Muscle of back (tissue), 13 donors: ENCODE measurements at places on chromosomes 5 and 9.
A peak's percentile ranks its signal among the peaks of the same experiment; 100 is the strongest.

GRCh38 chr5:148387325-148387724, 3.6 kb downstream of the FBXO38 start:
- no peak for DNase-seq

- DNase-seq: no peak
Observed at GRCh38 chr5:61582205-61582820, 250.3 kb downstream of the ZSWIM6 start.

GRCh38 chr5:107542831-107543231, 127.9 kb downstream of the EFNA5 start:
- DNase-seq: no peak

DNA sequence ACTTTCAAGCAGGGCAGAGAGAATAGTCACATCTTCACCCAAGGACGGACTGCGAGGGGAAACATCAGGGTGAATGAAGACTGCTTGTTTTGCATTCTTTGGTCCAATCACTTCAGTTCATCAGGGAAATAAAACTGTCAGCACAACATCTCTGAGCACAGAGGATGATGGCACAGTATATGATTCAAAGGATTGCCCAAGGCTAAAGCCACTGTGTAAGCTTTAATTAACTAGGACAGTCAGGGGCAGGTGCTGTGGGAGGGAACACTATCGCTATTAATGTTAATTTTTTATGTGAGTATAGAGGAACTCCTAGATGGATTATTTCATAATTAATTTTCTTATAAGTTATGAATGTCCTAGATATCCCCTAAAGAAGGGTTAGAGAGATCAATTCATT, 112.1 kb downstream of the BASP1 start:
- DNase-seq: no peak

DNA sequence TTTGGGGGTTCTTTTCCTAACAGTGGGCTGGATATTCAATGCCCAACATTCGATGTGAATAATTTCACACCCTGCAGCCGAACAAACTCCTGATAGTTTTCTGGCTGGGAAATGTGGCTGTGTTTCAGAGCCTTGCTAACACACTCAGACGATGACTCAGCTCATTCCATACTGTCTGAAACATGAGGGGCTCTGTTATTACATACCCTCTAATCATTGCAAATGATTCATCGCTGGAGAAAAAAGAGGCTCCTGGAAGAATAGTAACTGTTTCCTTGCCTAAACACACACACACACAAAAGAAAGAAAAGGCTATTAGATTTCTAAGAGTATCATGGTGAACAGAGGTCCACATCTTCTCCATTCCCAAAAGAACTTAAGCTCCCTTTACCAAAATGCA, 75.8 kb downstream of the OXCT1 start:
- peak; percentile 54 for DNase-seq

- DNase-seq: no peak
Observed at GRCh38 chr5:5278815-5279381, 138.8 kb downstream of the ADAMTS16 start.

DNA sequence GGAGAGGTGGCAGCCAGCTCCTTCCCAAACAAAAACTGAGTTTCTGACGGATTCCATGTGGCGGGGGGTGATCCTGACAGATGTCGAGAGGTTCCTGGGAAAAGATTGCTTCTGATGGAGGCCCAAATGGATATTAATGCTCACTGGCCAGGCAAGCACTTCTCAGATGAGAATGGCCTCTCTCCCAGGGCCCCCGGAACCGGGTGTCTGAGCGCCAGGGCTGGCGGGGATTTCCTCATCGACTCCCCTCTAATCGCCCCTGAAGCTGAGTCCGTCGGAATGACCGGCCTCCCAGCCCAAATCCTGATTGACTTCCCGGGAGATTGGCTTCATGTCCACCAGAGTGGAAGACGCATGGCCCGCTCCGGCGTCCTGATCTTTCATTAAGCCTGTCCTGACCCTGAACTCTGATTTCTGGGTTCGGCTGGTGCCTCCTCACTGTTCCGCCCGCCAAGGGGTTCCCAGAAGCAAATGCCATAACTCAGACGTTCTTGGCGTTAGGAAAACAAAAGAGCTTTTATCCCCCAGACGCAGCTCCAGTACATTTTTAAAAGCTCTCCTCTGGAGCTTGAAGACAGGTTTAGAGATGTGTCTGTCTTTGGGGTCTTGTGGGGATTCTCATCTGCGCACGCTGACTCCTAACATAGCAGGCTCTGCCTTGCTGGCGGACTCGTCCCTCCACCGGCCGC, 17.6 kb downstream of the FIBCD1 start:
- no peak for DNase-seq

DNA sequence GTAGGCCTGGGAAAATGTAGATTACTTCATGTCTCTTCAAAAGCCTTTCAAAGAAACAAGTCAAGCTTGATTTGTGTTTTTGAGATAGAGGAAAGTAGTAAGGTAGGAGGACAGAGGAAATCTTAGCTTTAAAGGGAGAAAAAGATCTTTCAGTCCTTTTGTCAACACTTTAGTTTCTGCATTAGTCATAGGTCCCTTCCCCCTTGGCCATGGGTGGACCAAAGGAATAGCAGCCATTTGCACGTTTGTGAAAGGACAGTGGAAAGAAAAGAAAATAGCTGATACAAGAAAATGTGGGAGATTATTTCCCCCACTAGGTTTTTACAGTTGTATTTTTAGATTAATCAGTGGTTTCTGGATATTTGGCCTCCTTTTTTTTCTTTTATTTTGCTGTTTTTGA, 121.9 kb upstream of the GRHPR start:
- no peak for DNase-seq

- peak; percentile 63 for DNase-seq
Observed at GRCh38 chr9:134326724-134327601, 708 bp downstream of the RXRA start.

DNA sequence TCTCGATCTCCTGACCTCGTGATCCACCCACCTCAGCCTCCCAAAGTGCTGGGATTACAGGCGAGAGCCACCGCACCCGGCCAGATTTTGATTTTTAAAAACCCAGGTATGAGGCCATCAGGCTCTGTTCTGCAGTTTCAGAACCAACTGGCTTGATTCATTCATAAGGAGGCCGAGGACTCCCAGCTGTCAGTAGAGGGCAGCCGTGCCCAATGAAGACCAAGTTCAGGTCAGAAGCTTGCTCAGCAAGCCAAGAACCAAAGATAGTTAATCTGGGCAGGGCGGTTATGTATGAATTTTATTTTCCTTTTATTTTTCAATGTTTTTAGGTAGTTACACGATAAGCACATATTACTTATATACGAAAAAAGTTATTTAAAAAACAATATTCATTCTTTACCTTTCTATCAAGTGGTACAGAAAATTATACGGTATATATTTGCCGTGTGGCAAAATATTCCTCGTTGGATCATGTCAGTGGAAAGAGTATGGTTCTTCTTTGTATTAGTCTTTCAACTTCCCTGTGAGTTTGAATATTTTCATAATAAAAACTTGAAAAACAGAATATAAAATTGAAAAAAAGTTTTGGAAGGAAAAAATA, 18.0 kb downstream of the MGAT1 start:
- peak; percentile 88 for DNase-seq

DNA sequence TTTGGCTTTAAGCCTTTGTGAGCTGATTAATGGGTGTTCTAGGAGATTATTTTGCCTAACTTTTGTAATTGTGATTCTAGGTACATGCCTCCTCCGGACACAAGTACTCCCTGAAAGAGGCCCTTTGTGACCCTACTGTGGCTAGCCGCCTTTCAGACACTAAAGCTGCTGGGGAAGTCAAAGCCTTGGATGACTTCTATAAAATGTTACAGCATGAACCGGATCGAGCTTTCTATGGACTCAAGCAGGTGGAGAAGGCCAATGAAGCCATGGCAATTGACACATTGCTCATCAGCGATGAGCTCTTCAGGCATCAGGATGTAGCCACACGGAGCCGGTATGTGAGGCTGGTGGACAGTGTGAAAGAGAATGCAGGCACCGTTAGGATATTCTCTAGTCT, 13.6 kb downstream of the ITGA1 start:
- peak; percentile 52 for DNase-seq

- no peak for DNase-seq
Observed at GRCh38 chr5:139092741-139093343, 105.3 kb downstream of the SIL1 start.

DNA sequence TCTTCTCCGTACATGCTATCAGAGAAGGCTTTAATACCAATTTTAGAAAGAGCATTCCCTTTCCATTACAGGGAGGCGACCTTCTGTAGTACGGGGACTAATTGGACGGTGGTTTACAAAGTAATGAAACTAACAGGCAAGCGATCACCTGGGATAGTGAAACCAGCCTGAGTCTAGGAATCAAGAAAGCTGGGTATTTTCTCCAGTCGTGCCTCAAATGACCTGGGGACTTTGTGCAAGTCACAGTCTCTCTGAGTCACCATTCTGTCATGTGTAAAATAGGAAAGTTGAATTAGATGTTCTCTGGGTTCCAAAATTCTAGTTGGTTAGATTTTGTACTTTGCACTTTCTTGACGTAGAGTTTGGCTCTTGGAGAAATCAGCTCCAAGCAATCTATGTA, 22.7 kb upstream of the SSBP2 start:
- no peak for DNase-seq

DNA sequence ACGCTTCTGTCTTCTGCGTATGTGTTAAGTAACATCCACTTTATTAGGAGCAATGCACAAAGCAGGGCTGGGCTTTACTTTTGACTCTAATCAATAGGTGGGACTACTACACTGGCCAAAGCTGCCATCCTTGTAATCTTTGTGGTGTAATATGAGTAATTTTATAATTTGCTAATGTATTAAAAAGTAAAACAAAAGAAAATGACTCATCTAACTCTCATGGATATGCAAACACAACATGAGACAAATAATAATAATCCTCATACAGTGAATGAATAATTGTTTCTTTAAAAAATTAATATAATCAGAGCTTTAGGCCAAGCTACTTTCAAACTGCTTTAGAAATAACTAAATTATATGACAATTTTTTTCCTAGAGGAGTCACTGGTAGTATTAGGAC, 90.7 kb downstream of the NR3C1 start:
- no peak for DNase-seq

DNA sequence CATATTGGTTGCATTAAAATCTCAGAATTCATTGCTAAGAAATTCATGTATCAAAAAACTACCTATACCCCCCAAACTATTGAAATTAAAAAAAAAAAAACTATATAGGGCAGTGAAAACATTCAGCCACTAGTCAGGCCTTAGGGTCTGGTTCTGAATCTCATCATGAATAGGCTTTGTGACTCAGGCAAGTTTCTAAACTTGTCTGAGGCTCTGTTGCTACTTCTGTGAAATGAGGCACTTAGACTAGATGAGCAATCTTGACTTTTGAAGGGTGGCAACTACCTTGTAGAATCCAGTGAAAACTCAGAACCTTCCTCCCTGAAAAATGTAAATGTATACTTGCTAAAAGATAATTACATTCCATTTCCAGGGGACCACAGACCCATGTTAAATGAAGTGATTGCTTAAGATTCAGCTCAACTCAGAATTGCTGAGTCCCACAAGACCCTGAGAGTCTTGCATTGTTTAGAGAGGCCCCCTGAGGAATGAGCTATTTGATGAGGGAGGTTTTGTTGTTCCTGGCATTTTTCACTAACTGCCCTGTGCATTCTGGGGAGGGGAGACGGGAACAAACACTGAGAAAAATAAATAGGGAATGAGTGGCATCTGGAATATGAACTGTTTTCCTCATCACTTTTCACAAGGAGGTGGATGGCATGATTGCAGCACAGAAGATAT, 29.5 kb downstream of the RAI14 start:
- DNase-seq: no peak

DNA sequence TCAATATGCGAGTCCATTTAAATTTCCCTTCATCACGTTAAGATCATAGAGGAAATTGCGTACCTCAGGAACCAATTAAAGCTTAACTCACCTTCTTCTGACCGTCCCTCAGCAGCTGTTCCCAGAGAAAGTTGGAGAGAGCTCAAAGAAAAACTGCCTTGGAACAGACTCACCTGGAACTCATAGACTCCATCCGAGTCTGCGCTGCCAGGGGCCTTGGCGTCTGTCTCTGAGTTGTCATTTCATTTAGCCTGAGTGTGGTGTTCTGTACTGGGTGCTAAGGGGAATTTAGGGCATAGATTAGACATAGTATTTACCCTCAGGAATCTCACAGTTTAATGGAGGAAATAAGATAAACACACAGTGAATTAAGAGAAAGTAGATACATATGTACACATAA, 892.7 kb downstream of the TLE1 start:
- DNase-seq: no peak

DNA sequence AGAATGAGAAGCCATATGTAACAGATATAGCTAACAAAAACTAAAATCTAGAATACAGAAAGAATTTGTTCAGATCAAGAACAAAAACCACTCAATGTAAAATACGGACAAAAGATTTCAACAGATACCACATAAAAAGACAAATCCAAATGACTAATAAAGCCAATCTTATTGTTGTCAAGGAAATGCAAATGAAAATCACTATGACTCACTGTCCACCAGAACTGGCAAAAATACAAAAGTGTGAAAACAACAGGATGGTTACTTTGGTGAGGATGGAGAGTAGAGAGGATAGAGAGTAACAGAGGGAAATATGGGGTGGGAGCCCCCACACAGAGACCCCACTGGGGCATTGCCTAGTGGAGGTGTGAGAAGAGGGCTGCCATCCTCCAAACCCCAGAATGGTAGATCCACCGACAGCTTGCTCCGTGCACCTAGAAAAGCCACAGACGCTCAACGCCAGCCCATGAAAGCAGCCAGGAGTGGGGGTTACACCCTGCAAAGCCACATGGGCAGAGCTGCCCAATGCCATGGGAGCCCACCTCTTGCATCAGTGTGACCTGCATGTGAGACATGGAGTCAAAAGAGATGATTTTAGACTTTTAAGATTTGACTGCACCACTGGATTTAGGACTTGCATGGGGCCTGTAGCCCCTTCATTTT, 15.2 kb upstream of the RHOBTB3 start:
- DNase-seq: no peak

- DNase-seq: no peak
Observed at GRCh38 chr5:131463656-131464055, 171.4 kb downstream of the RAPGEF6 start.

- DNase-seq: no peak
Observed at GRCh38 chr5:116340799-116341198, 233.8 kb downstream of the SEMA6A start.

- no peak for DNase-seq
Observed at GRCh38 chr9:91725651-91726050, 224.4 kb downstream of the ROR2 start.

DNA sequence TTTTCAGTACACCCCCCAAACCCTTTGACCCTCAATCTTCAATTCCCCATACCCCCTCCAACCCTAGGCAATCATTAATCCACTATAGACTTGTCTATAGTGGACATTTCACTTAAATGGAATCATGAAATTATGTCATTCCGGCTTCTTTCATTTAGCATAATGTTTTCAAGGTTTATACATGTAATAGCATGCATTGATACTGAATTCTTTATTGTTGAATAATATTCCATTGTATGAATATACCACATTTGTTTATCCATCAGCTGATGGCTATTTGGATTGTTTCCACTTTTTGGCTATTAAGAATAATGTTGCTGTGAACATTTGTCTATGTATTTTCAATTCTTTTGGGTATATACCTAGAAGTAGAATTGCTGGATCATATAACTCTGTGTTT, 238.8 kb downstream of the PDE4D start:
- DNase-seq: no peak

- DNase-seq: no peak
Observed at GRCh38 chr5:1667648-1668140, 131.9 kb downstream of the MRPL36 start.

GRCh38 chr9:127388856-127389238, 8.1 kb upstream of the SLC2A8 start:
- DNase-seq: no peak
